ENCODE measurements at places on chromosomes 1 and 21. TPM values are rescaled to one million over a fixed set of nuclear protein-coding genes. Genes with fewer than 3 reads are reported as not detected.

GRCh38 chr1:119374208-119374874 is 5.8 kb downstream of the HAO2 start:
- no peak for DNase-seq

DNA sequence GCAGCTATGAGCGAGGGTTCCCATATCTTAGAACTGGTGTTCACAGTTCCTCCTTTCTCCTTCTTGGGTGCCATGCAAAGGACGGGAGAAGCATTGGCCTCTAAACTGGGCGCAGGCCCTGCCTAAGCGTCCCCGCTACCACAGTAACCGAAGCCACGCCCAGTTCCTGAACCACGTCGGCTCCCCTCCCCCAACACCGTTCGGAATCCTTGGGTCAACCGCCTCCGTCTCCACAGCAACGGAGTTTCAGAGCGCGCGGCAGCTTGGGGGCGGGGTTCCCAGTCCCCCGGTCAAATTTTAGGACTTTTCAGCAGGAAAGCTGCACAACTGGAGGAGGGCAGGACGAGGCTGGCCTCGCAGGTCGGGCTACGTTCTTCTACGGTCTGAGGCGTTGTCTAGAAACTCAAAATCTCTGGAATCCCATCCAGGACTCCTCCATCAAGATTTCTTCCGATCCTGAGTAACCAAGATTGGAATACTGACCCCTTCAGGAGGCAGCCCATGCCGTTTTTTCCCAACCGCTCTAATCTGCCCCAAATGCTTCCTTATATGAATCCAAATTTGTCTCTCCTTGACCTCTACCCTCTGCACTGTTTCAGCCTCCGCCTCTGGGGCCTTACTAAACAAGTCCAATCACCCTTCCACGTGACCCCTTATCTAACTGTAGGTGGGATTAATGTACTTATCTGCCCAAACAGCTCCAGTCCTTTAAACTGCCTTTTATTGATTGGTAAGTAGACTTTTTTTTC is at the start of gene SPAG17:
SPAG17 (minus strand) TSS at position 145 of the 749 bp plus-strand sequence; CDS start at position 74, 71 bp downstream.
- peak; percentile 89 for DNase-seq

DNA sequence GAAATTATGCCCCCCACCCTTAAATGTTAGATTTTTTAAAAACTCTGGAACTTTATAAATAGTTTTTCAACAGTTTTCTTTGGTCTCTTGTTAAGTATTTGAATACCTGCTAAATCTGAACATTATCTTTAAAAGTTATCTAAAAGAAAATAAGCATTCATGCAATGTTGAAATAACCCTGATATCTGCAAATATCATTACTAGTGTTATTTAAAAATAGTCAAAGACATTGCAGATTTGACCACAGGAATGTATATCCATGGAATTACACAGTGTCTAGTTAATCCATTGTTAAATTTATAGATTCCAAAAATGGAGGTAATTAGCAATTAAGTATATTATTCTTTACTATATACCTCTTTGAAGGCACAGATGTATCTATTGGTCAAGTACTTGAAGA is 42.0 kb downstream of the PRRX1 start:
- no peak for DNase-seq

GRCh38 chr1:205480349-205480985 is 24.0 kb upstream of the CDK18 start:
- no peak for DNase-seq

- DNase-seq, result no peak
These were observed 3.9 kb downstream of the INKA2 start for GRCh38 chr1:111735321-111735720.

- no peak for DNase-seq
These were observed 38.3 kb downstream of the TCP10L start for GRCh38 chr21:32547018-32547417.

GRCh38 chr1:8053878-8054567 is 27.9 kb upstream of the ERRFI1 start:
- DNase-seq, result no peak

The LYSMD1 gene
- total RNA-seq, result 6.6 TPM

The TMPRSS15 gene
- not detected for total RNA-seq

Measured in posterior vena cava (tissue), 2 donors.